ENCODE measurements at places on chromosomes 7 and 10.

DNA sequence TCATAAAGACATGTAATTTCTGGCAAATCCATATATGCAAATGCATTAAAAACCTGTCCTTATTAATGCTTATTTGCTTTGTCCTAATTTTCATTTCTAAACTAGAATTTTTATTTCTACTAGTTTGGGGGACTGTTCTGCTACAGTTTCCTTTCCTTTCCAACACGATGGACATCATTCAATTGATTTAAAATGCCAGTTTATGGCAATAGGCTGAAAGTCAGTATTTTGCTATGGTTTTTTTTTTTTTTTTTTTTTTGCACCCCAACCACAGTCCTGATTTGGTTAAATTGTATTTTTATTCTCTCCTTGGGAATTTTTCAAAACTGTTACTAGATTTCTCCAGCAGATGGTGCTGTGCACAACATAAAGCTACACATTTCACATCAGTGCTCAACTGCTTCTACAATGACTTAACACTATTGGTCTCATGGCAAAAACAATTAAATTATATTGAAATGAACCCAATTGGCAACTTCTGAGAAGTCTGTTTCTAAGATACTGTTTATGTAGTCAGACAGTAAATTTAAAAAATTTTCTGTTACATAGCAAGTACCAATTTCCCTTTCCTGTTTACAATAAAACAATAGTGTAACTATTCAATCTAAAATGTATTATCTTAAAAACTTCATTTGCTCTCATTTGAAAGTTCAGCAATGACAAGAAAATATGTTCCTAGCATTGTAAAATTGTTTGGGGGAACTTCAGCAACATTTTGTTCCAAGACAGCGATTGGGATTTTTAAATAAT, 193.8 kb upstream of the CCDC6 start:
- DNase-seq: peak; percentile 20

DNA sequence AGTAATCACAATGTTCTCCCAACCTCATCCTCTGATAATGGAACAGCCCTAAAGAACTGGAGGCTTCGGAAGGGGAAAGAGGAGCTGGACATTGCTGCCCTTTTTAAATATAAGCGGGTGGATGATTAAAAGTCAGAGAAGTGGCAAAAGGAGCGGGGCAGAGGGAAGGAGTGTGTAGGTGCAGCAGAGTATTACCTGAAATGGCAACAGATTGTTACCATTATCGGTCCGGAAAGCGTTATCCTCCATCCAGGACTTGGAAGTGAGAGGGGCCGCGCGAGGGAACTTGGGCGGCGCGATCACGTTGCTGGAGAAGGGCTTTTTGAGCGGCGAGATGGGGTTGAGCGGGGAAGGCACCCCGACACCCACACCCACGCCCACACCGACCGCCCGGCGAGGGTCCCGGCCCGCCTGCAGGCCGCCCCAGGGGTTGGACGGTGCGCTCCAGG, 51.7 kb downstream of the CPEB3 start:
- DNase-seq: no peak

DNA sequence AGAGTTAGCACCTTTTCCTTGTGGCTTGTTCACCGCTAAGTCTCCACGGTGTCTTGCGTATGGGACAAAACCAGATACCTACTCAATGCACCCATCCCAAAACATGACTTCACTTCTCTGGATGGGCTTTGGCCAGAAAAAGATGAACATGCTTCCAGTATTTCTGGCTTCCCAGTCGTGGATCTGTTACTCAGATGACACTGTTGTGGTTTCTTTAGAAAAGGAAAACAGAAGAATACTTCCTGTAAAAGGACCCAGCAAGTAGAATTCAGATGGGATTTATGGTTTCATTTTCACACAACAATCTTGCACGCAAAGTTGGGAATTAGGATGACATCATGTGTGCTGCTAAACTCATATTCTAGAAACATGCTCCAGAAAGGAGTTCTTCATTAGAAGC, 216.7 kb downstream of the ADAM12 start:
- DNase-seq: peak; percentile 44

DNA sequence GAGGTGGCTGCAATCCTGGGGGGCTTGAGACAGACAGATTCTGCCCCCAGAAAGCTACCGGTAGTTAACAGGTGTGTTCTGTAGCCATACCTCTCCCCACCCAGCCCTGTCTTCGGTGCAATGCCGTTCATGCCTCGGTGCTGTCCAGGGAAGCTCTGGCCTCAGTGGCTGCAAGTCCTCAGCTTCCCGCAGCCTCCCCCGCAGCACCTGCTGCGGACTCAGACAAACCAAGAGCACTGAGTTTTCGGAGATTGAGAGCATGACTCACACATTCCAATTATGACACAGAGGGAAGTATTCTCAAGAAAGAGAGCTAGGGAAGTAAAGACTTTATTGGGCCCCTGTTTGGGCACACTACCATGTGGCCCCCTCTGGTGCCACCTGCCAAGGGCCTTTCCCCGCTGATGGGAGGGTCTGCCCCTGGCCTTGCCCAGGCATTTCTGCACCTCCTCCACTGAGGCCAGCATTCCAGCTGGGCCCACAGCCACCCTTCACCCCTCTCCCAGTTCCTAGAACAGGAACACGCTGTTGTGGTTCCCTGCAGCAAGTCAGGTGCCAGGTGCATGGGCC, 30.2 kb upstream of the EZH2 start:
- DNase-seq: peak; percentile 77

GRCh38 chr7:85392326-85392725, 205.5 kb upstream of the SEMA3D start:
- no peak for DNase-seq

DNA sequence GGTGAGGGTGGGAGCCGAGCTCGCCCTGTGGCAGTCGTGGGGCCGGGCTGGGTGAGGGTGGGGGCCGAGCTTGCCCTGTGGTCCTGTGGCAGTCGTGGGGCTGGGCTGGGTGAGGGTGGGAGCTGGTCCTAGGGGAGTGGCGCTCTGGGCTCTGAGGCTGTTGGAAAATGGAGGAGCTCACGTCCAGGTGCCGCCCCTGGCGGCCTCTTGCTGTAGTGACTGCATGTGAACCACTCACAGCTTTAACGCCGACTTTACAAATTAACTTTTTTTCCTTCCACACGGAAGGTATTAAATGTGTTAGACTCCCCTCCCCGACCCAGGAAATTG, 312.6 kb downstream of the WDR37 start:
- peak; percentile 25 for DNase-seq

DNA sequence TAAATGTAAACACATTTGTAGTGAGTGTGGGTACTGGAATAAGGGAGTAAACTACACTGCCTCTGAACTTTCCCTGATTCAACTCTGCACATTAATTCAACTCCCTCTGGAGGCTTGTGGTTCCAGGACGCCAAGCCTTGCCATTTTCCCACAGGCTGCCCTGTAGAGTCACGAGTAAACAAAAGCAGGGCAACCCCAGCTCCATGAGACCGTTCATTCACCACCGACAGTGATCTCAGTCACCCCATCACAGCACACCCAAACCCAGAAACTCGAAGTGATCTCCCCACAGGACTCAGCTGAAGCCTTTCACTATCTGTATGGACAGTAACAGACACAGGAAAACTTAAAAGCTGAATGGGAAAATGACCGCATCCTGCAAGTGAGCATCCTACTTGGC, 218.8 kb upstream of the FRMD4A start:
- DNase-seq: no peak

- no peak for DNase-seq
These were observed 180.5 kb upstream of the CCDC6 start for GRCh38 chr10:60086862-60087261.

- no peak for DNase-seq
These were observed 72.8 kb upstream of the NMT2 start for GRCh38 chr10:15241306-15241705.

GRCh38 chr7:2198206-2198605, 34.5 kb downstream of the MAD1L1 start:
- DNase-seq: no peak

DNA sequence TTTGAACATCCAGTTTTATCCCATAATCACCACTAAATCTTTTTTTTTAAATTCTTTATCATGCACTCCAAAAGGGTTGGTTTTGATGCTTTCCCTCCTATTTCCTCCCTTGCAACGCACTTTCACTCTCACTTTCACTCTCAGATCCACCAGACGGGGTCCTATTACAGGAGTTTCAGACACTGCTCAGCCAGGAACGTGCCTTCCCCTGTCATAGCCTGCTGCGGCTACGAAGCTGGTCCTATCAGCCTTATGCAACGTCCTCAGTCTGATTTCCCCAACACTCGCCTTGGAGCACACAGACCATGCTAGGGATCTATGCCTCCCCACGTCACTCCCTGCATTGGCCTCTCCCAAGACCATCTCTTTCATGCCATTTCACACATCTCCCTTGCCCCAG, 23.4 kb downstream of the ZPBP start:
- DNase-seq: no peak

GRCh38 chr10:81603106-81603620, 271.8 kb upstream of the NRG3 start:
- no peak for DNase-seq

DNA sequence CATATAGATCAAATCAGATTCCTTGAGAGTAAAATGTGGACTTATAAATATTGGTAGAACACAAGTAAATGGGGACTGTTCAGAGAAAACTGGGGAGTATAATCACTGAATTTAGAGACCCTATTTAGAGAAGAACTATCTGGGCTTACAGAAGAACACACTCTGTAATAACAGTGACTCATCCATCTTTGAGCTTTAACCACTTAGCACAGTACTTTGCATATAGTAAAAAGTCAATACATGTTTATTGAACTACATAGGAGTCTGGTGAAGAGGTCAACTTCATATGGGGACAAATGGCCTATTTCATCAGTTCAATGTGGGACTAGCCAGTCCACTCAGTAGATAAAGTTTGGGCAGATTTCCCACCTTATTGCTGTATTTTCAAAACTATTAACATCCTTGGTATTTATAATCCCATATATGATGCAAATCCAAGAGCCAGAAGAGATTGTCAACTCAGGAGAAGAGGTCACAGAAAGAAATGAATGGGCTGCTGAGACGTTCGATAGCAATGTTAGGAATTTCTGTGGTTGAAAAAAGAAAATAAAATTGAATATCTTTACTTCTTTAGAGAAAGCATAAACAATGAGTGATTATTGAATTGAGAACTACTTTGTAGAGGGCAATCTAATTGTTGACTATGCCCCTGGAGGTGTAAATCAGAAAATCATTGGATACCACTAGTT, 119.3 kb upstream of the CACNA2D1 start:
- DNase-seq: no peak

DNA sequence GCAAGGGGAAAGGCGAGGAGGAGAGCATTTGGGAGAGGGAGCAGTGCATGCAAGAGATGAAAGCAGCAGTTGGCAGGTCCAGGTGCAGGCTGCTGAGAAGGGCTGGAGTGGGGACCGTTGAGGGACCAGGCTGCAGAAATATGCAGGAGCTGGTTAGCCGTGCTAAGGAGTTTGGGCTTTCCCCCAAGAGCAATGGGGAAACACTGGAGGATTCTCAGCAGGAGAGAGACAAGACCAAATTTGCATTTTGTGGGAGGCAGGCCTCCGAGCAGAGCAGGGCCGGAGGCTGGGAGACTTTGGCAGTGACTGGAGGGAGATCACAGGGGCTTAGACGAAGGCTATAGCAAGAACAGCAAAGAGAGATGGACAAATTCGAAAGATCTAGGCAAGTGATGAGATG, 11.8 kb downstream of the BTBD16 start:
- no peak for DNase-seq

DNA sequence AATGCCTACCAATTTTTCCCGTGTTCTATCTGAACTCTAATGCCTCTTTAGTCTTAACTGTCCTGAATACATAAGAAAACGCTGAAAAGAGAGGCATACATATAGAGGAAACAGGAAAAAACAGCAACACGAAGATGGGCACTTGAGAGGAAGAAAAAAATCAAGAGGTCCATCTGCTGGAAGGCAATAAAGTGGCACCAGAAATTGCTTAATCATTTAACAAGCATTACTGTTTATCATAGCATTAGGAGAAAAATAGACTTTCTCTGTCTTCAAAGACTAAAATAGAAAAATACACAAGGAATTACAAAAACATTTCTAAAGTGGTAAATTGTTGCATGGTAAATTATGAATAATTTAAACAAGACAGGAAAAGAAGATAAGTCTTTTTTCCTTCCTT, 35.0 kb downstream of the NSUN6 start:
- no peak for DNase-seq

DNA sequence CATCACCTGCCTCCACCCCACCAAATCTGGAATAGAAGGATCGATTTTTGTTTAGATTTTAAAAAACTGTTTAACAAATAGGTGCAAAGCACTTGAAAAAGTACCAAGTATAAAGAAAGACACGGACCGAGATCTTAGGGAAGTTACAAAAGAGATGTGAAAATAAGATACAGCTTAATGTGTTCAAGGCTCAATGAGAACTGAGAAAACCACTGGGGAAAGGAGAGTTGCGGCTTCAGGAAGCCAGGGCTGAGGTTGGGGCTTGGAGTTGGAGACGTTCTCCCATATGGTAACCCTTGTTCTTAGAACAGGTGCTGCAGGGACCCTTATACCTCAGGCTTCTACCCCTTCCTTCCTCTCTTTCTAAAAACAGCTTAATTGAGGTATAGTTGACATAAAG, 140.2 kb downstream of the FANK1 start:
- no peak for DNase-seq

DNA sequence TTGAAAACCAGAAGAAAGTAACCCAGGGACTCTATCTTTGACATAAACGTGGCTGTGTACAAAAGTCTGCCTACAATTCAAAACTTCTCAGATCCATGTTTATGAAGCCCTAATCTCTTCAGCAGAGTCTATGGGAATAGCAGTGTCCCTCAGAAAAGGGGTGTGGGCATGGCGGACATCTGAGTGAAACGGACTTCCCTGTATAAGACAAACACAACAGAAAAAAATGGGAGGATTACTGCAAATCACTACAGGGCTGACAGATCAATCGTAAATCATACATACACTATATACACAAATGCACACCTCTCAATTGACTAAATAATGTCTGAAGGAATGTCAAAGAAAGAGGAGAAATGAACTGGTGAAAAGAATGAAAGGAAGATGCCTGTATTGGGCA, 114.0 kb downstream of the ATE1 start:
- DNase-seq: no peak

- DNase-seq: no peak
These were observed 91.0 kb downstream of the ELFN1 start for GRCh38 chr7:1761097-1761496.

DNA sequence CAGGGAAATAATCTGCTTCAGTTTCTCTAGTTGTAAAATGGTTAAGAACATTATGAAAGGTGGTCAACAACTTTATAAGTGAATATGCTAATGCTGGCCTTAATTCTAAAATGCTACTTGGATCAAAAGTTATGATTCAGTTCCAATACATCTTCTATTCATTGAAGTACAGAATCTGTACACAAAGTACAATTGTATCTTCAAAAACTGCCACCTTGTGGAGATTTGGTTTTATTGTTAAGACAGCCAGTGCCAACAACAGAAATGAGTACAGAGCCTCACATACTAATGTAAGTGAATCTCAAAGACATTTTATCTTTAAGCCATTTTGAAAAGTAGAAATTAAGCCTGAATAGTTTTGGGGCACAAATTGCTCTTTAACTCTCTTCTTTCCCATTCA, 194.0 kb downstream of the CFTR start:
- peak; percentile 25 for DNase-seq
